ENCODE measurements at places on chromosomes 2 and 18.

DNA sequence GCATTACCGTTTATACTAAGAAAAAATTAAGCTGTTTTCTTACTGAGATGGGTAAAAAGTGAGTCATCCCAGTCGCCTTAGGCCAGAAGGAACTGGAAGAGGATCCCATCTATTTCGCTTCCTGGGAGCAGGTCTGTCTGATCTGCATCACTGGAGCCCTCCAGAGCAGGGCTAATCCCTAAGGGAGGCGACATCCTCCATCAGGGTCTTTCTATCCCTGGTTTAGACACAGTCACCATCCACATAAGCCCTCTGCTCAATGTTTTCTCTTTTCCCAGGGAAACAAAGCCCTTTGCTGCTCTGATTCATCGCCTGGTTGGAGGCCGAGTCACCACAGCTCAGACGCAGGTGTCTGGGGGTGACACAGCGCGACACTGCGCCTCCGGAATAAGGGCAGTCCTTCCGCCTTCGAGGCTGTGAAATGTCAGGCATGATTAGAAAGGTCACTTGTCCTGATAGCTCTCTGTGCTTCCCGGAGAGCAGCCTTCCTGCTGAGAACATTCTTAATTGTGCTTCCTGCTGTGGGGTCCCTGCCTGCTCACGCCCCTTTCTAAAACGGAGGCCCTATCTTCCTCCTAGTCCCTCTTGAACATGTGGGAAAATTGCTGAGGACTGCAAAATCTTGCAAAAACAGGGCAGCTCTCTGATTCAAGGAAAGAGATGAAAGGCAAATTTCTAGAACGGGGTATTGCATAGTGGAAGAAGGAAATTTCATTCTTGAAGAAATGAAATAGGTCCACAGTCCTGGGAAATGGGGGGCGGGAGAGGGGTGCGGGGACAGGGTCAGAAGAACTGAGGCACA lies 56.3 kb downstream of the MARCHF4 start:
- no peak for DNase-seq

- DNase-seq, result no peak
Observed at GRCh38 chr2:222771832-222772231, 89.0 kb upstream of the ACSL3 start.

DNA sequence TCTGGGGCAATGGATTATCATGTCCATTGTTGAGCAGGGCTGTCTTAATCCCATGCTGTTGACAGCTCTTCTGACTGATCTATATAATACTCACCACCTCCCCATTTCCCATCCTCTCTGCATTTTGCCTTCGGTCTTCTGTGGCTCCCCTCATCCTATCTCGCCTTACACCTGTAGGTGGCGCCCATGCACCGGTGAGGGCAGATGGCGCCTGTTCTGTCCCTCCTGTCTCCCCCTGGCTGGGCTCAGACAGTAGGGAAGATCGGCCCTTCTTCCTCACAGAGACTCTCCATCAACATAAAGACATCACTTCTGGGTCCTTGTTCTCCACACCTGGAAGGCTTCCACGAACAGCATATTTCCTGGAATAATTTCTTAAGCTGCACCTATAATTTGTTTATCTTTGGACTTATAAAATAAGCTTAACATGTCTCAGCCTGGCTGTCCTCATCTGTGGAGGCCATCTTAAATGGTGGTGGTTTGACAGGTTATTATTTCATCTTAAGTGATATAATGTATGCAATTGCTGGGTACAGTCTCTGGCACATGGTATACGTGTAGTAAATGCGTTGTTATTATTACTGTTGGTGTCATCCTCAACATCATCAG lies 10.9 kb upstream of the CDH20 start:
- DNase-seq, result no peak

DNA sequence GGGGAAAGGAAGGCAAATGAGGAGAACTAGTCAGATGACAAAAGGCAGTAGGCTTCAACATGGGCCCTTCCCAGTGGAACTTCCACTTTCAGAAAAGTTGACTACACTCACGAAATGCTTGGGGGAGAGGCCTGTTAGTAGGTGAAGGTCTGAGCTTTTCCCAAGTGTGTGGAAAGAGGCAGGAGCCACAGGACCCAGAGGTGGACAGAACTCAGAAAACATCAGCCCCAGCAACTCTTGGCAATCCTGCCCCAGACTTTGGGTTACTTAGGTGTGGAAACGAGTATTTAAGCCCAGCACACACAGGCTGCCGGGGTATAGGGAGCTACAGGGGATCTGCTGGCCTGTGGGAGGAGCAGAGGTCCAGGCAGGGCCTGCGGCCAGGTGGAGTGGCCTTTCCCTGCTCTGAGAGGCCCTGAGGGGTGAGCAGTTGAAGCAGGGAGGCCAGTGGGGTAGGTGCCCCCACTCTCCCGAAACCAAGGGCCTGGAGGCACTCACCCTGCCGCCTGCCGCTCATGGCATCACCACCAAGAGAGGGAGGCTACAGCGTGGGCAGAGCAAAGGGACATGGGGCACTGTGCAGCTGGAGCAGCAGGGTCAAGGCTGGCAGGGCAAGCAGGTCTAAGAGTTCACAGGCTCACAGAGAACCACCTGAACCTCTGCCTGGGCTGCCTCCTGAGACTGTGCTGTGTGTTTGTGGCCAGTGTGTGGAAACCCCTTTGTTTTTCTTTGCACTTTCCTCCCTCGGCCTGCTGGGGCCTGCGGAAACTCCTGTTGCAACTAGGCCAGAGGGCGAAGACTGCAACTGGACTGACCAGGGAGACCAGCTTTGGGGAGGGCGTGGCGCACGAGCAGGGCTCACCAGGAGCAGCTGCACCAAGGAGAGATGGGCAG lies 130.7 kb upstream of the SERTAD2 start:
- no peak for DNase-seq

- DNase-seq, result no peak
Observed at GRCh38 chr18:47795434-47795814, 135.0 kb downstream of the SMAD2 start.

DNA sequence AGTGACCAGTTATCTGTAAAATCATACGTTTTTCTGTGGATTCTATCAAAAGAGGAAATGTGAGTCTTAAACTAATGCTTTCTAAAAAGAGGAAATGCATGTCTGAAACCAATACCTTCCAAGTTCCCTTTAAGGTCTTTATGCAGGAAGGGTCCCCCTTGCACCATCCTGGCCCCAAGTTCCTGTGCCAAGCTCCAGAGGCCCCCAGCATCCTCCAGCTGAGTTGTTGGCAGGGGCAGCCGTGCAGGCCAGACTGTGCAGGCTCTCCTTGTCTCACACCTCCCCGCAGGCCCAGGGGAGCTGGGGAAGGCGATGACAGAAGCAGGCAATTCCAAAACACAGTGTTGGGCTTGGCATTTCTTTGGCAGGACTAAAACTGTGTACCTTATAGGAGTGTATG lies 39.2 kb downstream of the DPYSL5 start:
- no peak for DNase-seq

DNA sequence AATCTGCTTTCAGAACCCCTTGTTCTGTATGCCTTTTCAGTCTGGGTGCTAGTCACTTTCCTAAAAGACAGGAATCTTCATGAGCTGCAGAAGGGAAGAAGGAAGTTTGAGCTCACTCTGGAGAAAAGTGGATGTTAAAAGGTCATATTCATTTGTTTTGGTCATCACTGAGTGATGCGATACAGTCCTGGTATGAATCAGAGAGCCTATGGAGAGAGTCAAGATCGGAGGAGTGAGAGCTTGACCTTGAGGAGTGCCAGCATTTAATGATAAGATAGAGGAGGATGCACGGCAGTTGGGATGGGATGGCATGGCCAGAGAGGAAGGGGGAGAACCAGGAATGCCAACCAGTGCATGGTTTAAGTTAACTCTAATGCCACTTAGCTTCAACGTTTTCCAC lies 19.6 kb downstream of the USP39 start:
- DNase-seq, result no peak

- peak; percentile 40 for DNase-seq
Observed at GRCh38 chr18:79680100-79680879, 687 bp downstream of the CTDP1 start.

All from stimulated activated CD4-positive, alpha-beta T cell treated with anti-CD3 and anti-CD28 coated beads, Interleukin-12 subunit alpha, Interleukin-12 subunit beta, amount 100 ng/mL, for 24 hours (primary cell).